Activated CD8-positive, alpha-beta memory T cell treated with anti-CD3 and anti-CD28 coated beads, Interleukin-2, amount 50 U/mL, for 48 hours (primary cell): ENCODE measurements at places on chromosomes 6 and 20.

- no peak for DNase-seq
Measured at GRCh38 chr20:10922941-10923340, 249.1 kb upstream of the JAG1 start.

- DNase-seq: no peak
Measured at GRCh38 chr6:74256781-74257180, 560.8 kb downstream of the CD109 start.

DNA sequence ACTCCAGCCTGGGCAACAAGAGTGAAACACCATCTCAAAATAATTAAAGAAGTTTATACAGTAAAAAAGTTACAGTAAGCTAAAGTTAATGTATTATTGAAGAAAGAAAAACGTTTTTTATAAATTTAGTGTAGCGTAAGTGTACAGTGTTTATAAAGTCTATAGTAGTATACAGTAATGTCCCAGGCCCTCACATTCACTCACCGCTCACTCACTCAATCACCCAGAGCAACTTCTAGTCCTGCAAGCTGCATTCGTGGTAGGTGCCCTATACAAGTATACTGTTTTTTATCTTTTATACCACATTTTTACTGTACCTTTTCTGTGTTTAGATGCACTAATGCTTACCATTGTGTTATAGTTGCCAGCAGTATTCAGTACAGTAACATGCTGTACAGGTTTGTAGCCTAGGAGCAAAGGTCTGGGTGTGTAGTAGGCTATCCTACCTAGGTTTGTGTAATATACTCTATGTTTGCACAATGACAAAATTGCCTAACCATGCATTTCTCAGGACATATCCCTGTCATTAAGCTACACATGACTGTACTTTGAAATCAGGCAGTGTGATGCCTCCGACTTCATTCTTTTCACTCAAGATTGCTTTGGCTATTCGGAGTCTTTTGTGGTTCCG, 16.7 kb downstream of the MGME1 start:
- peak; percentile 7 for DNase-seq

- no peak for DNase-seq
Measured at GRCh38 chr6:129183681-129184301, 300.9 kb downstream of the LAMA2 start.

DNA sequence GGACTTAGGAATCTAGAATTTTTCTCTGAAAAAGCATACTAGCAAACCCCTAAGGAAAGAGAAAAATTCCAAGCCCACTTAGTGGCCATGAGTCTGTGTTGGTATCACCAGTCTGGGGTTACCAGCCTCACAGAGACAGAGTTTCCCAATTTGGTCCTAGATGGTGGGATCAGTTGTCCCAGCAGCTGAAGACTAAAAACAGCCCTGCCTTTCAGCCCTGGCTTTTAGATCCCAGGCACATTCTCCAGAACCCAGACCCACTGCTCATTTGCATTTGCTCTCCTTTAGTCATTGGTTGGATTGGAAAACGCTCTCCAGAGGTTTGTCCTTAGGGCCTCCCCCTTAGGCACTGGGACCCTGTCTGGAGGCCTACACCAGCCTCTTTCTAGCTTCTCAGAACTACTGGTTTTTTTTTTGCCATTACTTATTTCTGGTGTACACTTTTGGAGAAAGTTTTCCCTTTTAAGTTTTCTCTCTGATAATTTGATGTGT, 39.1 kb upstream of the FOXO3 start:
- no peak for DNase-seq

GRCh38 chr20:59149678-59150504, 13.7 kb upstream of the ZNF831 start:
- DNase-seq: peak; percentile 80

DNA sequence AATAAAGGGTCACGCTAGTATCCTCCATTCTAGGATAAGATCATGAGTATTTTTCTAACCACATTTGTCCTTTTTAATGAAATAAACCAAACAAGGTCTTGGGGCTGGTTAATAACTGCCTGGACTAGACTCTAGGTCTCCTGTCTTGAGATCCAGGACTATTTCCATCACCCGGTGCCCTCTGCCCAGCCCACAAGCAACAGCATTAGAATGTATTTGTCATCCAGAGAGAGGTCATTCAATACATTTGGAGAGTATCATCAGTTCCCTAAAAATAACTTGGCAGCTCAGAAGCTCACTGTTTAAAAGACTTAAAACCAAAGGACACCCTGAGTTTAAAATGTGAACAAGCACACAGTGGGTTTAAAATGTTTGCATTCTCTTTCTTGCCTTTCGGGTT, 4.4 kb upstream of the RBM24 start:
- no peak for DNase-seq

DNA sequence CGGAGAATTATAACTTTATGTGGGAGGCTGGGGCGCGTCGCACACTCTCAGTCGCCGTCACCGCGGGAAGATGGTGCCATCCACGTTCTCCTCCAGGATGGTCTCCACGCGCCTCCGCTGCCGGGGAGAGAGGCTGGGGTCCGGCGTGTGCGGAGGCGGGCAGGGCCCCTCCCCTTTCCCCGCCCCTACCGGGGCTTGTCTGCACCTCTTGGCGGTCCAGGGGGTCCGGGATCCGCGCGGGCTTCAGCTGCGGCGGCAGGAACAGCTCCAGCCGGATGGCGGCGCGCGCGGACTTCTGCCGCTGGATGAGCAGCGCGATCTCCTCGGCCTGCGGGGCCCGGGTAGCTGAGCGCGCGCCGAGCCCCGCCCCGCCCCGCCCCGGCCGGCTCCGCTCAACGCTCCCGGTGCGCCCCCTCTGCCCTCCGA, 807 bp downstream of the LKAAEAR1 start:
- peak; percentile 88 for DNase-seq

GRCh38 chr6:25504661-25505060, 147.4 kb upstream of the SCGN start:
- no peak for DNase-seq

GRCh38 chr6:9984607-9985006, 430.3 kb downstream of the TFAP2A start:
- no peak for DNase-seq

DNA sequence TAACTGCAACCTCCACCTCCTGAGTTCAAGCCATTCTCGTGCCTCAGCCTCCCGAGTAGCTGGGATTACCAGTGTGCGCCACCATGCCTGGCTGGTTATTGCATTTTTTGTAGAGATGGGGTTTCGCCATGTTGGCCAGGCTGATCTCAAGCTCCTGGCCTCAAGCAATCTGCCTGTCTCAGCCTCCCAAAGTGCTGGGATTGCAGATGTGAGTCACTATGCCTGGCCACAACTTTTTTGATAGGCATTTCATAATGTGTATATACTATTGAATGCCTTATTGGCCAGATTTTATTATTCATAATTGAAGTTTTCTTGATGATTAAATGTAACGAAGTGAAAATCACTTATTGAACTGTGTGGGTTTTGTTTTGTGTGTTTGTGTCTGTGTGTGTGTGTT, 27.9 kb downstream of the FIG4 start:
- no peak for DNase-seq

DNA sequence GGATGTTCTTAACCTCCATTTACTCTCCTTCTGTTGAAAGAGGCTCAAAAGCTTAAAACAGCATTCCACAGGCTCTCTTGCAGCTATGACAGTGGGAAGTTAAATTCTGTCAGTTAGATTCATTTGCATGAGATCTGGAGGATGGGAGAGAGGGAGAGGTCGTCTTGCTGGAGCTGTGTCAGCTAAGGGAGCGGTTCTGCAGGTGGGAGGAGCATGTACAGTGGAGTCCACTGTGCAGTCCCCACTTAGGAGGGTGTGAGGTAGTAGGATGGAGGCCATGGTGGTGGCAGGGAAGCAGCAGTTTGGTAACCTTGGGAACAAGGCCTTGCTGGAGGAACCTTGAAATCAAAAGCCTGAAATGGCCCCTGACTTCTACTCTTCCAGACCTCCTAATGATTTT, 12.0 kb upstream of the B4GALT5 start:
- DNase-seq: no peak

DNA sequence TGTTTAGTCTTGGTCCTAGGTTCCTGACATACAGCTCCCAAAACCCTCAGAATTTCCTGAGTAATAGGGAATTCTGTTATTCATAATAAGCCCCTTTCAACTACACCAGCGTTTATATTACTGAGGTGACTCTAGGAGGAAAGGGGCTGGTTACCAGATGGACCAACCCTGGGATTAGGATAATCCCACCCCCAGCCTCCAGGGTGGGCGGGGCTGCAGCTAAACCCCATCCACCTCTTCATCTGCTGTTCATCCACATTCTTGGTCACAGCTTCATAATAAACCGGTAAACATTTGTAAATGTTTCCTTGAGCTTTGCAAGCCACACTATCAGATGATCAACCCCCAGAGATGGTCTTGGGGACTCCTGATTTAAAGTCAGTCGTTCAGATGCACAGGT, 38.3 kb downstream of the NINL start:
- DNase-seq: no peak

DNA sequence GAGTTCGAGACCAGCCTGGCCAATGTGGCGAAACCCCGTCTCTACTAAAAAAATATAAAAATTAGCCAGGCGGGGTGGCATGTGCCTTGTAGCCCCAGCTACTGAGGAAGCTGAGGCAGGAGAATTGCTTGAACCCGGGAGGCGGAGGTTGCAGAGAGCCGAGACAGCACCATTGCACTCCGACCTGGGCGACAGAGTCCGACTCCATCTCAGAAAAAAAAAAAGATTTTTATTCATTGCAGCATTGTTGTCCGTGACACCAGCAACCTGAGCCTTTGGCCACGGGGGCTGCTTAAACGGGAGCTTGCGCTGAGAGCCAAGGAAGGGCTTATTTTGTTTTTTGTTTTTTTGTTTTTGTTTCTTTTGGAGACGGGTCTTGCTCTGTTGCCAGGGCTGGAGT, 7.3 kb downstream of the ARFGAP1 start:
- no peak for DNase-seq

DNA sequence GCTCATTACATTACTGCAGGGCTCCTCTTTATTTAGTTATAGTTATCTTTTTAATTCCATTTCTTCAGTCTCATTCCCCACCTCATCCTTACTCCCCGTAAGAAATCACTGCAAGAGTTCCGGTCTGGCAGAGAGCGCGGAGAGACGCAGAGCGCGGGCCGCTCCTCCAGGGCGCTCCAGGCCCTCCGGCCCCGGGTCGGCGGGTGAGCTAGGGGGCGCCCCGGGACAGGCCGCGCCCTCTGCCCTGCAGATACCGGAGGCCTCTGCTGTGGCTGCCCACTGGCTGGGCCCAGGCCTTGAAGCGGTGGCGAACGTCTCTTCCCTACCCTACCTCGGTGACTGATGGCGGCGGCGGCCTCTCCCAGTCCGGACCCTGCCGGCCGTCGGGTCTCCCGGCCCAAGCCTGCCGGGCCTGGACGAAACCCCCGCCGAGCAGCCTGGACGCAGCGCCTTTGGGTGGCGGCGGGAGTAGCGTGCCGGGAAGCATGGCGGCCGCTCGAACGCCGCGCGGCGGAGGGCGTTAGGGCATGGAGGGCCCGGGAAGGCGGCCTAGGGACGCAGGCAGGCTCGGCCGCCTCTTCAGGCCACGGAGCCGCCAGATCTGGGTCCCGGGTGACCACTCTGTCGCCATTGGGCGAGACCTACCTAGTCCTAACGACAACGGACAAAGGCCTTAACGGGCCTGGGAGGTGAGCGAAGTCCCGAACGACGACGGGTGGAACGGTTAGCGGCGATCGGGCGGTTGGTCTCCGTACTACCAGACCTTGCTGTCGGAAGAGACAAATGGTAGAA, 16.4 kb upstream of the HMGN4 start:
- DNase-seq: peak; percentile 87

DNA sequence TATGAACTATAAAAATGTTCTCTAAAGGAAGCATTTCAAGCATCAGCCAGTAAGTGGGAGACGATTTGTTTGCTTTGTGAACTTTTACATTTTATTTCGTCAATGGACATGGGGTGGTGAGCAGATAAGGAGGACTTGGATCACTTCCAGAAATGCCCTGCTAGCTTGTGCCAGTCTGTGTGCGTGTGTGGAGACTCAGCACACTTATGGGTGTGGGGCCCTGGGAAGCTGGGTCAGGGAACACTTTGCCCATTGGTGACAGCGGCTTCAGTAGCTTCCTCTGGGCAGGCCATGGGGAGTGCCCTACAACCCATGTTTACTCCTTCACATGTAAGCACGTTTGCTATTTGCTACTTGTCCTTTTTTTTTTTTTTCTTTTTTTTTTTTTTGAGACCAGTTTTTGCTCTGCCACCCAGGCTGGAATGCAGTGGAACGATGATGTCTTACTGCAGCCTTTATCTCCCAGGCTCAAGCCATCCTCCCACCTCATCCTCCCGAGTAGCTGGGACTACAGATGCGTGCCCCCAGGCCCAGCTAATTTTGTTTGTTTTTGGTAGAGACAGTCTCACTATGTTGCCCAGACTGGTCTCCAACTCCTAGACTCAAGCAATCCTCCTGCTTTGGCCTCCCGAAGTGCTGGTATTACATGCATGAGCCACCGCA, 24.2 kb downstream of the PRDM1 start:
- DNase-seq: no peak

DNA sequence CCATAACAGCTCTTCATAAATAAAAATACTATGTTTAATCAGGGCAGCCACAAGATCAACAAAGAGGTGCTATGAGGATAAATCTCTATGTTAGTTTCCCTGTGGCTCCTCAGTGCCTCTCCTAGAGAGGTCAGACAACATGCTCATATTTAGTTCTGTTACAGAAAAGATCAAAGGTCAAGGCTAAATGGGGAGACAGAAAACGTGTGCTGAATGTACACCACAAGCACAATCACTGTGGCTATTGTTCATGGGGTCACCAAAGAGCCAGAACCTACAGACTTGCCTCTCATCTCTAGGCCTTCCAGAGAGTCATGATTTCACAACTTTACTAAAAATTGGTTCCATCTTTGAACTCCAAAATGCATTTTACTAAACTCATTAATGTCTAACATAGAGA, 409.8 kb downstream of the HACE1 start:
- no peak for DNase-seq

- no peak for DNase-seq
Measured at GRCh38 chr6:156004796-156005195, 549.2 kb upstream of the NOX3 start.

DNA sequence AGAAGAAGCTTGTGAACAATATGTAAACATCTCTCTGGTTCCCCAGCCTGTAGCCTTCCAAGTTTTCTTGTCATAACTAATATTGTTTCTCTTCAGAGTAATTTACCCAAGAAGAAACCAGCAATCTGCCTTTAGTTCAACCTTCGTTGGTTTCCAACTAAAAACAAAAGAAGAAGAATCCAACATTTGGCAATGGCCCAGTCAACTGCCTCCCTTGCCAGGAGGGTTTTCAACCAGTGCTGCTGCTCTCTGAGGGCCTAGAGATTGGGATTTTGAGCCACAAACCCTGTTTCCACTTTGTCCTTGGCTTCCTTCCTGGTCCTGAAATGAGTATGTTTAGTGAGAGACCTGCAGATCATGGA, 395.8 kb upstream of the CNR1 start:
- DNase-seq: no peak

DNA sequence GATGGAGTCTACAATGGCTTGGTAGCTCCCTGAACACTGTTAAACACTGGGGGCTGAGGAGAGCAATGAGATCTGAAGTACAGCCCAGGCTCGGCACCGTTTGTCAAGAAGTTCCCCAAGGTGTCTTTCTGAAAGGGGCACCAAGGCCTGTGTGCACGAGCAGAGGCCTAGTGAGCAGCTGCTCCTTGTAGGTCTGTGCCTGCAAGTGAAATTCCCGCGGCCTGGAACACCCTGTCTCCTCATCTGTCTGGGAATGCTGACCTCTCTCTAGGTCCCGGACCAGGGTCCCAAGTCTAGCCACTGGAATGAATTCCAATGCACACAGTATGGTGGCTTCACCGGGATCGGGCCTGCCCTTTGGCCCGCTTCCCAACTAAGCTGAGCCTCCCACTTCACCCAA, 134.8 kb downstream of the FOXC1 start:
- no peak for DNase-seq

GRCh38 chr6:107107791-107108190, 7.5 kb downstream of the BEND3 start:
- DNase-seq: no peak
